ENCODE measurements at places on chromosomes 16 and 17. TPM values are rescaled to one million over a fixed set of nuclear protein-coding genes. Genes with fewer than 3 reads are reported as not detected.

DNA sequence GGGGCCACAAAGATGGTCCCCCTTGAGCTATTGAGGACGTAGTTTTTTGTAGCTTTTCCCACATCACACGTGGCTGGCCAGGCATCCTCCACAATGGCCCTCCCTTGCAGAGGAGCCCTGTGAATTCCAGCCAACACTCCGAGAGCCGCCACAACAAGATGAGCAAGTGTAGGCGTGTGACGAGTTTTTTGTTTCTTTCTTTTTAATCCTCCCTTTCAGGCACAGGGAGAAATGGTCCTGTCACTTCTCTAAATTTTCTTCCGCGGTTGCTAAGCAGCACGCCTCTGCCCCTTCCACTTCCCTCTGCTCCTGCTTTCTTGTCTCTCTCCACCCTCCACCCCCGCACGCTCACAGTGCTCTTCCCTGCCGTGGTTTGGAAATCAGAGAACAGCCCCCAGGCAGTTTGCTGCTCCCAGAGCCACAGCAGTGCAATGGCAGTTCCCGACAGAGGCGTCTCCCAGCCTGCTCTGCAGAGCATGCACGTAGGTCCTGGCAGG lies 68.0 kb upstream of the MRTFB start:
- peaks cover 19% of the 10 kb centered on the region for H3K27me3 ChIP-seq
- H3K4me1 ChIP-seq = peaks cover 6% of the 10 kb centered on the region
- H3K36me3 ChIP-seq = no peaks in the 10 kb centered on the region
- no peak overlapping the region for H3K27ac ChIP-seq
- H3K4me3 ChIP-seq = no peak overlapping the region

GRCh38 chr16:5509336-5509735 lies 411.7 kb upstream of the EEF2KMT start:
- no peak overlapping the region for H3K4me3 ChIP-seq
- no peaks in the 10 kb centered on the region for H3K4me1 ChIP-seq
- H3K27ac ChIP-seq = no peak overlapping the region
- H3K27me3 ChIP-seq = peaks cover 1% of the 10 kb centered on the region
- H3K36me3 ChIP-seq = no peaks in the 10 kb centered on the region

GRCh38 chr16:50207652-50208051 lies 54.5 kb downstream of the TENT4B start:
- DNase-seq = no peak
- no peaks in the 10 kb centered on the region for H3K27me3 ChIP-seq
- no peak overlapping the region for H3K4me3 ChIP-seq
- peaks cover 37% of the 10 kb centered on the region for H3K4me1 ChIP-seq

DNA sequence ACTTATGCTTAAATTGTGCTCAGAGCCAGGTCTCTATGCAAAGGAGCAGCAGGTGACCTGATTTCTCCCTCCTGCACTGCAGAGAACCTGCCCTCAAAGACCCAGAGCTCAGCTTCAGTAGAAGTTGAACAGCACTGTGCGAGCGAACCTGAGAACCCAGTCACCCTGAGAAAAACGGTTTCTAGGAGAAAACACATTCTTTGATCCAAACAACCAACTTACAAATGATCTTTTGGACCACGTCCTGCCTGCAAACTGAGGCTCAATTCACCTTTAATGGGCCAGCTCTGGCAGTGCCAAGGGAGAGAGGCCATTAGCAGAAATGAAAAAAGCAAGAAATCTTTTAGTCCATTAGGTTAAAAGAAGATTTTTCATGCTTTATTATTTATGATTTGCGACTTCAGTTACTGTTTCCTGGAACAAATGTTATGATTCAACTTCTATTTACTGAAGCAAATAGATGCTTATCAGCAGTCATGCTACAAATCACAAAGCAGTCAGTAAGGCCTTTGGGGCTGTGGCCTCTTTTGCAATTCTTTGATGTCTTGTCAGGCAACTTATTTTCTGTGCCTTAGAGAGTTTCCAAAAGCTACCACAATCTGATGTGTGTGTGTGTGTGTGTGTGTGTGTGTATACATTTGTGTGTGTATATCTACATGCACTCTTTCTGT lies 65.7 kb upstream of the LRRC37A3 start:
- DNase-seq = peak; percentile 72
- H3K4me1 ChIP-seq = peaks cover 43% of the 10 kb centered on the region
- peak overlapping the region; percentile 77 for H3K4me3 ChIP-seq
- no peaks in the 10 kb centered on the region for H3K36me3 ChIP-seq
- H3K27ac ChIP-seq = peak overlapping the region; percentile 99
- no peaks in the 10 kb centered on the region for H3K27me3 ChIP-seq

DNA sequence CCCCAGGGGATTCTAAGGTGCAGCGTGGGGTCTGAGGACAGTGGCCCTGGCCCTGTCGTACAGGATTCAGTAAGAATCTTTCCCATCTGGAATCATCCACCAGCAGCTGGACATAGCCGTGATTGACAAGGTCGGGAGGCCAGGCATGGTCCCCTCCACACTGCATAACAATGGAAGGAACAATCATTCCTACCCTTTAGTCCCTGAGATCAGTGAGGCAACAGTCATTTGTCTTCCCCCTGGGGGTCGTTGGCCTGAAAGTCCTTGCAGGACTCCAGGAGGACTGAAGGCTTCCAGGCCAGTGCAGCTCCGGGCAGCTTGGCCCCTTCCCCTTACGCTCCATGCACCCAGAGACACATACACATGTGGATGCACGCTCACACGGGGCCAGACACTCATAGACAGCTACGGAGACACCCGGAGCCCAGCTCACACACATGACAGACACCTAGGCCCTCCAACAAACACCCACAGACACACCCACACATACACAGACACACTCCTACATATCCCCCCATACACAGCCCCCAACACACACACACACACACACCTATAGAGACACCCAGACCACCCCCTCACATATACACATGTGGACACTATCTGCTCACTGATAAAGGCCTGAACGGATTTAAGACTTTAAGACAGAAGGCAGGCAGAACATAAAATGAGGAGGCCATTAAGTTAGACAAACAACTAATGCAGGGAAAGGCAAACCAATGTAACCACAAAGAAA lies 42.9 kb downstream of the LITAF start:
- no peak for DNase-seq
- H3K4me1 ChIP-seq = peaks cover 17% of the 10 kb centered on the region
- peaks cover 18% of the 10 kb centered on the region for H3K36me3 ChIP-seq
- H3K27ac ChIP-seq = peak overlapping the region; percentile 0
- no peaks in the 10 kb centered on the region for H3K27me3 ChIP-seq
- H3K4me3 ChIP-seq = no peak overlapping the region

- no peak overlapping the region for H3K27ac ChIP-seq
- peaks cover 14% of the 10 kb centered on the region for H3K27me3 ChIP-seq
- no peak overlapping the region for H3K4me3 ChIP-seq
- DNase-seq = no peak
Measured at GRCh38 chr17:37714897-37715296, 30.0 kb downstream of the HNF1B start.

- H3K27ac ChIP-seq = no peak overlapping the region
- H3K4me1 ChIP-seq = no peaks in the 10 kb centered on the region
- no peak for DNase-seq
Measured at GRCh38 chr16:69867784-69868560, 83.2 kb upstream of the CLEC18A start.

Gene PLLP
- total RNA-seq = 0.51 TPM

Gene SHISA6
- not detected for total RNA-seq

Gene TBC1D3K
- total RNA-seq = not detected

Gene SULT1A1
- 17.4 TPM for total RNA-seq

Gene KRTAP4-4
- total RNA-seq = not detected
